ENCODE measurements at places on chromosomes 12 and 14.

- DNase-seq, result no peak
Measured at GRCh38 chr12:132292328-132293319, 36.8 kb downstream of the GALNT9 start.

- DNase-seq, result no peak
Measured at GRCh38 chr14:99946652-99947489, 118.4 kb upstream of the EVL start.

DNA sequence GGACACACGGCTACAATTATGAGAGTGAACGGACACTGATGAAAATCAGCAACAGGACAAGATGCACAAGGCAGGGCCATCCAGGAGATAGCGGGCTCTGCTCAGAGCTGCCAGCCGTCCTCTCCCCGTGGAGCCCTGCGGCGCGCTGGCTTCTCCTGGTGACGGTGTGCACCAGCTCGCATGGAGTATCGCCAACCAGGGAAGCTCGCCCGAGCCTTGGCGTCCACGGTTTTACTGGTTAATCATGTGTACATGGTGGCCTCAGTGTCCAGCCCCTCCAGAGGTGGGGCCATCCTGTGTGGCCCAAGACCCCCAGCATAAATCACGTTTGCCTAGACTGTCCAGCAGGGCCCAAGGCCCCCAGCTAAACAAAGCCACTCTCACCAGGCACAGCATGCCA lies 31.2 kb upstream of the DYNC1H1 start:
- no peak for DNase-seq

DNA sequence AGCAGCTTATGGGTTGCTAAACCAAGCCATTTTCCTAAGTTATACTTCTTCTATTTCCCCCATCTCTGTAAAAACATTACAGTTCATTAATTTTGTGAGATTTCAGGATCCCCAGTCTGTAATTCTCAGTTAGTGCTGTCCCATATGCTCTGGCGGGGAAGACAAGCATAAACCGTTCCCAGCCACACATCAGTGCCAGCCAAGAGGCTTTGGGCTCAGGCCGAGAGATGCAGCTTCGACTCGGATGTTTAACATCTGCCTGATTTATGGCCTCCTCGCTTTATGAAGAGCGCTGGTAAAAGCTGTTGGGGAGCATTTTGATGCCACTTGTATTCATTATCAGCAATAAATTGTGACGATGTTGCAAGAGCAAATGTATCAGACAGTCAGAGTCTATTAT lies 349.1 kb upstream of the CCDC196 start:
- no peak for DNase-seq

DNA sequence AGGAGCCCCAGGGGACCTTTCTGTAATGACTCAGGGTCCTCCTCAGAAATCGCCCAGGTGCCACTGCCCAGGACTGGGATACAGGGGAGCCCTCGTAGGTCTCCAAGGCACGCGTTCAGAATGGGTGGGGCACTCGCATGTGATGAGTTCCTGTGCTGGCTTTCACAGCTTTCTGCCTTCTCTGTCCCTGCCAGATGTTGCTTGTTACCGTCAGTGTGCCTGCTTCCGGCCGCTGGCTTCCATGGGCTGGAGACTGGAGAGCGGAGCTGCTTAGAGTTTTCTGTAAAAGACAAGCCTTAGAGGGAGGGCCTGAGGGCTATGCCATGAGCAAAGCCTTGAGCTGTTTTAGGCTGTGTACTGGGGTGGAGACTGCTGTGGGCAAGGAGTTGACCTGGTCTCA lies 75.0 kb upstream of the SLC24A4 start:
- DNase-seq, result no peak

GRCh38 chr14:102870246-102870645 lies 52.2 kb upstream of the AMN start:
- DNase-seq, result no peak

DNA sequence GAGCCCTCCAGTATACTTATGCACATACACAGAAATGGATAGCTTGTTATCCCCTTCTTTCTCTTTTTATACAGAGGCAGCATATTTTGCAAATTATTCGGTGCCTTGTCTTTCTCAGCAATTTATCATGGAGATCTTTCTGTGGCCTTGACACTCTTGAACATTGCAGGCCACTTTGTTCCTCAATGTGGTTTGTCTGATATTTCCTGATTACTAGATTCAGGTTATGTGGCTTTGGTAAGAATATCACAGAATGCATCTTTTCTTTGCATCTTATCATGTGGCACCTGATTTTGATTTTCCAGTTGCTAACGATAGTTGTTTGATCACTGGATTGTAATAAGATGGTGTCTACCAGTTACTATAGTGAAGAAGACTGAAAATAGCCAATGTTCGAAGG lies 7.1 kb upstream of the SNRPF start:
- DNase-seq, result no peak

- no peak for DNase-seq
Measured at GRCh38 chr12:62192903-62193250, 67.3 kb upstream of the USP15 start.

- peak; percentile 31 for DNase-seq
Measured at GRCh38 chr14:51597261-51598001, 54.3 kb upstream of the FRMD6 start.

DNA sequence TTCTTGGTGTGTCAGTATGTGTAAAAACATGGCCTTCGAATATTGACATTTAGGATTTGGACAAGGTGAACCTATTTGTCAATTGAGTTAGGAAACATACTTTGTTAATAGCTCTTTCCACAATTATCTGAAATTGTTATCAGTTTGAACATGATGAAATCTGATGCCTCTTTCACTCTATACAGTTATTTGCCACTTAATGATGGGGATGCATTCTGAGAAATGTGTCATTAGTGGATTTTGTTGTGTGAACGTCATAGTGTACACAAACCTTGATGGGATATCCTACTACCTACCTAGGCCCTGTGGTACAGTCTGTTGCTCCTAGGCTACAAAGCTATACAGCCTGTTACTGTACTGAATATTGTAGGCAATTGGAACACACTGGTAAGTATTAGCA lies 4.8 kb downstream of the TULP3 start:
- DNase-seq, result no peak

GRCh38 chr14:42884100-42884499 lies 1277.4 kb downstream of the LRFN5 start:
- peak; percentile 13 for DNase-seq

DNA sequence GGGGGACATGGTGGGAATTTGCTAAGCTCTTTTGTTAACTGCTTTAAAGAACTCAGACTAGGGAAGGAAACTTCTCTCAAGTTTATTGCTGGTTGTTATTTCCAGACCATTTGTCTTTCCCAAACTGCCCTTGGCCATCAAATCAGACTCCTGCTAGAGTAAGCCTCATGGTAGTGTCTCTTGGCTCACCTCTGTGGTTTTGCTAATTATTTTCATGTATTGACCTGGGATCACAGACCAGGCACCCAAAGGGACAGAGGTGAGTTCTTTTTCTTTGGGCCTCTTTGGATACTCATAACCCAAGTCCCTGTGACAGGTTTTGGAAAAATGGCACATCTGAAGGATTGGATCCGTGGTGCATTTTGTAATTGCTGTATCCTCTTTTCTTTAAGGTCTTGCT lies 11.2 kb downstream of the ETV6 start:
- DNase-seq, result no peak

DNA sequence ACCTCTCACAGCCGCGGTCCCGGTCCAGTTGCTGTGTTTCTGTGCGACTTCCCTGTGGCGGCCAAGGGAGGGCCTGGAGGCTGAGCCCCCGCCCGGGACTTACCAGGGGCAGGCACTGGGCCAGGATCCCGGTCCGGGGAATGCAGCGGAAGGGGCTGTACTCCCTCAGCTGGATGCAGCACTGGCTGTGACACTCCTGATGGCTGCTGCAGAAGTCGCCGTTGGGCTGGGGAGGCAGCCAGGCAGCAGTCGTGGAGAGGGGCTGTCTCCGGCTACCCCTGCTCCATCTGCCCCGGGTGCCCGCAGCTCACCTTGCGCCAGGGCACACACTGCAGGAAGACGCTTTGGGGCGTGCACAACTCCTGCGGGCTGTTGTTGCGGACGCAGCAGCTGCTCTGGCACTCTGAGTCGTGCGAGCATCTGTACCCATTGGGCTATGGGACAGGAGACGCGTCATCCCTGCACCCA lies 6.2 kb downstream of the LRCOL1 start:
- no peak for DNase-seq

DNA sequence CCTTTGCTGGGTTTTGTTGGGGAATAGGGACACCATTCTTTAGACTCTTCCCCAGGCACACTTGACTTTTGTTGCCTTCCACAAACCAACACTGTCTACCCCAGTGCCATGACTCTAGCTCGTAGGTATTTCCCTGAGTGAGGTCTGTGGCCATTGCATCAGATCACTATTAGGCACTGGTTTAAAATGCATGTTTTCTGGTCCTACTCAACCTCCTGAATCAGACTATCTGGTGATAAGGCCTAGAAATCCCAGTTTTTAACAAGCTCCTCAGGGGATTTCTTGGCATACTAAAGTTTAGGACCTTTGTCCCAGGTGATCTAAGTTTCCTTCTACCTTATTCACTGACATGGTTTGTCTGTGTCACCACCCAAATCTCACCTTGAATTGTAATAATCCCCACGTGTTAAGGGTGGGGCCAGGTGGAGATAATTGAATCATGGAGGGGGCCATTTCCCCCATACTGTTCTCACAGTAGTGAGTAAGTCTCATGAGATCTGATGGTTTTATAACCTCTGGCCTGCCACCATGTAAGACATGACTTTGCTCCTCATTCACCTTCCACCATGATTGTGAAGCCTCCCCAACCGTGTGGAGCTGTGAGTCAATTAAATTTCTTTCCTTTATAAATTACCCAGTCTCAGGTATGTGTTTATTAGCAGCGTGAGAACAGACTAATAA lies 87.8 kb upstream of the PSMC1 start:
- DNase-seq, result no peak

DNA sequence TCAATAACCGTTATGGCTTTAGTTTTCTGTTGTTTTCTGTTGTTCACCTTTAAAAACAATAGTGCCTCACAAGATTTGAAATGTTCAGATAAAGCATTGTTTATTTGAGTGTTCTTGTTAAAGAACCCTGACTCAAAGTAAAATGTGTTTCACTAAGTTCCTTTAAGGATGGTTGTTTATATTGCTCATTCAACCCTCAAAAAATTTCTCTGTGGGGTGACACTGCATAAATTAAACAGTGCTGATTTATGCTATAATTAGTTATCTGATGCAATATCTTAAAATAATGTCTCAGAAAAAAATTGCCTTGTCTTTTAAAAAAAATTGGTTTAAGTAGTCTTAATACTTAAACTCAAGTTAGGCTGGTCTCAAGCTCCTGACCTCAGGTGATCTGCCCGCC lies 775.1 kb downstream of the FLRT2 start:
- DNase-seq, result no peak

GRCh38 chr12:81502912-81503695 lies 256.0 kb downstream of the PPFIA2 start:
- DNase-seq, result peak; percentile 63

DNA sequence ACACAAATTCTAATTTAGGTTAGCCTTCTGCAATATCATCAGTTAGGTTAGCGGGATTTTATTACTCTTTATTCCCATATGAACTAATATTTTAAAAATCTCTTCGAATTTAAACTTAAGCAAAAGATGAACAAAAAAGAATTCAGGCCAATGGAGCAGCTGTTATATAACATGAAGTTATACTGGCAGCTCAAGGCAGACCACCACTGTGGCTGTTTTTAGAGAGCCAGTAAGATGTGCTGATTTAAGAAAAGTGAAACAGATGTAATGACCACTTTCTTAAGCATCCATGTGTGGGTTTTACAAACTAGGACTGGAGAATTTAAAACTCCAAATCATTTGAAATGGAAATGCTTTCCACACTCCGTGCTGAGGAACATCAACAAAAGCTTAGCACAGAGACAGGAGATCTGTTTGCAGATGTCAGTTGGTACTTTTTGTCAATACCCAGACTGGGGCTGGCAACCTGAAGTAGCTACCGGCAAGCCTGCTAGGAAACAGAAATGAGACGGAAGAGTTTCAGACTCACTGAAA lies 164.9 kb downstream of the TTC7B start:
- DNase-seq, result no peak

- no peak for DNase-seq
Measured at GRCh38 chr14:81849714-81850113, 316.1 kb upstream of the SEL1L start.

- no peak for DNase-seq
Measured at GRCh38 chr14:96160913-96161310, 43.7 kb upstream of the BDKRB2 start.

DNA sequence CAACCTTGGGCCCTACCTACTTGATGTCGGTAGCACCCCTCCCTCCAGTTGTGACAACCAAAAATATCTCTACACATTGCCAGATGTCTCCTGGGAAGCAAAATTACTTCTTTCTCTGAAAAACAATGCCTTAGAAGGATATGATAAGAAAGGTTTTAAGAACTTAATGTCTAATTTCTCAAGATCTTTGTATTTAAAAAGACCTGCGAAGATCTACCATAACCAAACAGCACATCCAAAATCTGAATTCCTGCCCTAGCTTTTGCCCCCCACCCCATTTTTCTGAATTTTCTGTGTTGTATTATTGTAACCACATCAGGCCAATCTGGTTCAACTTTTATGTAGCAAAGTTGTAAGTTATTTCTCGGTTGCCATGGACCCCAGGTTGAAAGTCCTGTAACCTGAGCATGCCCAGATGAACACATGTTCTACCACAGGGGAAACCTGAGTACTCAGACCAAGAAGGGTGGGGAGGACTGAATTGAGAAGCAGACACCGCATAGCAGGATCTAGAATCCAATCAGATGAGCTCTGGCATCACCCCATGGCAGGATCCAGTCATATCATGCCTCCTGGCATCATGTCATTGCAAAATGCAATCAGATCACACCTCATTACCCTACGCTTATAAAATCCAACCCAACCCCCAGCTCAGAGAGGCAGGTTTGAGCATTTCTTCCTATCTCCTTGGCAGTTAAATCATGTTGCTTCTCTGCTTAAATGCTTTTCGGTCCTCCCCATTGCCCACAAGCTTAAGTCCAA lies 8.7 kb downstream of the TMEM253 start:
- no peak for DNase-seq

GRCh38 chr12:2149091-2149490 lies 96.3 kb downstream of the CACNA1C start:
- DNase-seq, result no peak

DNA sequence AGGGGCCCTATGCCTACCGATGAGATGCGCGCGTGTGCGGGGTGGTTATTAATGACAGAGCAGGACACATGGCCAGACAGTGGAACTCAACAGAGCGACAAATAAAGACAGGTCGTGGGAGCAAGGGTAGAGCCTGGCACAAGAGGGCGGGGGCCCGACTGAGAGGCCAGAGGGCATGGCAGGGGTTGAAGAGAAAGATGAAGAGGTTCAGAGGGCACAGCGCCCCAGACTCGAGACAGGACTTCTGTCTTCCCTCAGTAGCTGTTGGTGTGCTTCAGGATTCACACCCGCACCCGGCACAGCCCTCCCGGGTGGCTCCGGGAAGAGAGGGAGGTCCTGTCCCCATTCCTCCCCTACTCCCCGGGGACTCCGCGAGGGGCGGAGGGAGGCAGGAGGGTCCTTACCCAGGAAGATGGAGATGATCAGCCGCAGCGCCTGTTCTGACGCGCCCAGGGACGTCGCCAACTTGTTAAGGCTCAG lies 366 bp downstream of the LPCAT3 start:
- DNase-seq, result no peak

GRCh38 chr14:59199614-59200013 lies 11.1 kb downstream of the DAAM1 start:
- DNase-seq, result no peak
